ENCODE measurements at places on chromosomes 5 and 9.

DNA sequence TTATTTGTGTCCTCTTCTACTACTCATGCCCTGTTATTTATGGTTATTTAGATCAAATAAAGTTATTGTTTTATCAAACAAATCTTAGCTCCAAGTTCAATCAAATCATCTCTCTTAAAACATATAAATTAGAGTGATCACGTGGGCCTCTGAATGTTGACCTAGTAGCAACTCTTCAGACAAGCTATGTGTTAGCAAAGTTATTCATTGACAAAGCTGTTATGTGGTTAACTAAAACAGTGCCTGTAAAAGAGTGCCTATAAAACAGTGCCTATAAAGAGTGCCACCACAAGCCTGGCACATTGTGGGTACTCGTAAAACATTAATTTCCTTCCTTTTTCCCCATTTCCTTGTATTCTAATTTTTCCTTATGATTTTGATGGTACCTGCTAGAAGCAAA is 421.9 kb downstream of the HCN1 start:
- no peak for DNase-seq

- no peak for DNase-seq
Measured at GRCh38 chr5:57598097-57598496, 115.5 kb upstream of the ACTBL2 start.

DNA sequence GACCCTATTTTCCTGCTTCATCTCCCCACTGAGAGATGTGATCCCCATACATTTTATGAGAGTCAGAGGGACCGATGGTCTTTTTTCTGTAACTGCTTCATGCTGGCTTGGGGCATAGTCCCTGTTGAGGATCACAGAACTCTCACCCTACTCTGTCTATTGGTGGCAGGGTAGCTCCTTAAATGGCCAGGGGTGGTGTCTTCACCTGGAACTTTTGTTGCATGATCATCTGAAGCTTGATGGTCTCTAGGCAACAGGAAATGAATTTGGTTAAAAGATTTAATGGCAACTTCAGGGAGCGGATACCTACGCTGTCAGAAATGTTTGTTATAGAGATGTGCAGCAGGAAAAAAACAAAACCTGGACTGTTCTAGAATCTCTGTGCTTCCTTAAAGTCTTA is 87.0 kb upstream of the GLIS3 start:
- DNase-seq = no peak

GRCh38 chr5:126354858-126355731 is 68.1 kb upstream of the GRAMD2B start:
- DNase-seq = no peak

DNA sequence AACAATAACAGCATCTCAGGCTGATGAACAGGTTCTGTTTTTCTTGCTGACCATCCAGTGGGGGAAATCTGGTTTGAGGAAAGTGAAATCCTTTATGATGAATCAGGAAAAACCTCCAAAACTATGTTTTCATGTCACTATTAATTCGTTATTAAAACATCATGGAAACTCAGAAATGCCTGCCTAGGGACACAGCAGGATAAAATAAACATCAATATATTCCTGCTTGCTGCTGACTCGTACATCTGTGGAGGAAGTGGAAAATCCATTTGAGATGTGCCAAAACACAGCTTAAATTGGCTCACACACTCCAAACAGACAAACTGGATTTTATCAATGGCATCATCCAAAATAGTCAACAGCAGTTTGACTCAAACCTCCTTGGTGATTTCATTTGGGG is 53.0 kb downstream of the TEK start:
- DNase-seq = no peak

DNA sequence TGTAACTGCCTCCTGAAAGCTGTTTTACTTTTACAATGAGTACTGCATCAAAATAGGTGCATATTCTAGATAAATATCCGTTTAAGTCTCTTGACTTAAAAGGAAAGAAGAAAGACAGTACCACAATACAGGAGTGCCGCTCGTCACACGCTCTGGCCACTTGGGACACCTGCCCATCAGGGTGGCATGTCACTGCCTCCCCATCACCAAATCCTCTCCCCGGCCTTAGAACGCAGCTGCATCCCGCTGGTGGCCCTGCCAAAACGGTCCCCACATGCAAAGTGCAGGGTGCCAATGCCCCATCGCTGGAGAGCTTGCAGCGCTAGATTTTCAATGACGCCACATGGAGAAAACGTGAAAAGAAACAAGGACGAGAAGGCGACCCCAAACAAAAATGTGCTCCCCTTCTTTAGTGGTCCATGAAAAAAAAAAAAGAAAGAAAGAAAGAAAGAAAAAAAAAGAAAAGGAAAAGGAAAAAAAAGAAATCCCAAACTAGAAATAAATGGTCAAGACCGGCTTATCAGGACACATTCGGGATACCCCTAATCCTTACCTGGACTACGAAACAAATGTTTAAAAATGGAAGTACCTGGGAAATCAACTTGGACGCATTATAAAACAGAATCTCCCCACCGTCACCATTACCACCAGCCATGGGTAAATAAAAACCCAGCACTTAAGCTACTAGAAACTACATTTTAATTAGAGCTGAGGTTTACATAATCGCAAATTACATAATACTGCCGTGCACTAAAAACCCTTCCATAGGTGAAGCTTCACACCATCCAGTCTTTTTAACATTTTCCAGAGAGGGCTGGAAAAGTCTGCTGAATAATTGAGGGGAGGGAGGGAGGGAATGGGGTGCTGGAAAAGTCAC is 1.0 kb downstream of the ANKH start:
- DNase-seq = peak; percentile 58
